ENCODE measurements at places on chromosomes 4 and X. TPM values are rescaled to one million over a fixed set of nuclear protein-coding genes. Genes with fewer than 3 reads are reported as not detected.
A peak's percentile ranks its signal among the peaks of the same experiment; 100 is the strongest.

GRCh38 chr4:162274354-162274753 is 110.6 kb upstream of the FSTL5 start:
- DNase-seq: peak; percentile 0

DNA sequence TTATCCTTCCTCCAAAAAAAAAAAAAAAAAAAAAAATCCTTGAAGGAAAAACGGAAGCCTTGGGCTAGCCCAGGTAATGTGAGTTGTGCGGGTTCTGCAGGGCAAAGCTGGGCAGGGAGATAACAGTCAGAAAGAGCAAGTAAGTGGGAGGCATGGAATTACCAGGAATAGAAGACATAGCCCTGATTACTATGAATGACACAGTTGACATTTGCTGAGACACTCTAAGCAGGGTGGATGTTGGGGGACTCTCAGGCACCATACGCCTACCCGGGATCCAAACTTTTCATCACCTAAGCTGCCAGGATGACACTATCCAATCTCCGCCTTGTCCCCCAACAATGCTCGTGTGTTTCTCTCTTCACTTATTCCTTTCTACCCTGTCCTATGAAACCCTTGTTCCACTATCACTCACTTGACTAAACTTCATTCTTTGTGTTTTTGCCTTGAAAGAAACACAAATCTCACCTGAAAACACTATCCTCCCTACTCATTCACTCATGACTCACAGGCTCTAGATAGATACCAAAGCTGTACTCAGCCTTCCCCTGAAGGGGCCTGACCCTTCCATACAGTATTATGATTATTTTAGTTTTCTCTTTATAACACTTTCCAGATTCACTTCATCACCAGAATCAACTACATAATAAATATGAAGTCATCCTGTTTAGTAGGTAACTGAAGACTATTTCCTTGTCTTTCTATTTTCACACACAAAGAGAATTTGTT is 158.4 kb downstream of the INPP4B start:
- DNase-seq: no peak

GRCh38 chrX:148933881-148934280 is 433.5 kb downstream of the AFF2 start:
- no peak for DNase-seq

DNA sequence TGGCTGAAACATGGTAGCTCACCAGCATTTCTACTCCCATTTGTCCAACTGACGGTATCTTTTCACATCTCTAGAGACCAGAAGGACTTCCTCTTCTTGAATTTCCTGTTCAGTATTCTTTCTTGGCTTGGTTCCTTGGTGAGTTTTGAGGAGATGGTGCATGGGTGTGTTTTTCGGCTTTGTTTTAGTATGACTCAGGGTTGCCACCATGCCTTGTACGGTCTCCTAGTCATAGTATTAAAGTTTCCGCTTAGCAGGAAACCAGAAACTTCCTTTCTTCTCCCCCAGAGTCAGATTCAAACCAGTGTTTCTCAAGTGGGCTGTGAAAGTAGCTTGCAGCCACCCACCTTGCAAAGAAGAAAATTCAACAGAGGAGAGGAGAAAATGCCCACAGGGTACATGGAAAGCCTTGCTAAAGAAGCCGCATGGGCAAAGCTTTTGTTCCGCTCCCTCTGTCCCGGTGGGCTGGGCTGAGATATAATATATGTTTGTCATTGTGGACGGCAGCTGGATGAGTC is 5.7 kb downstream of the CD99 start:
- DNase-seq: peak; percentile 79

DNA sequence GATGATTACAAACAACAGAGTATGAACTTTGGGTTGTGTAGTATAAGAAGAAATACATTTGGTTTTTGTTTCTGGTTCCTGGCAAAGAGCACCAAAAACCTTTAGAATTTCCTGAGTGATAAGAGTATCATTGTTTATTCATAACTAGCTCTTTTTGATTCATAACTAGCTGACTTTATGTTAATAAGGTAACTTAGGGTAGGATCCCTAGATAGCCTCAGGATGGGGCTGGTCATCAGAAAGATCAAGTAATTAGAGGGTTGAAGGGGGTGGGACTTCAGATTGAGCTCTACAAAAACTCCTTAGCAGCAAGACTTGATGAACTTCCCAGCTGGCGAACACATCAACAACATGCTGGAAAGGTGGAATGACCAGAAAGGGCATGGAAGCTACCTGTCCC is 166.5 kb downstream of the SCFD2 start:
- DNase-seq: no peak

DNA sequence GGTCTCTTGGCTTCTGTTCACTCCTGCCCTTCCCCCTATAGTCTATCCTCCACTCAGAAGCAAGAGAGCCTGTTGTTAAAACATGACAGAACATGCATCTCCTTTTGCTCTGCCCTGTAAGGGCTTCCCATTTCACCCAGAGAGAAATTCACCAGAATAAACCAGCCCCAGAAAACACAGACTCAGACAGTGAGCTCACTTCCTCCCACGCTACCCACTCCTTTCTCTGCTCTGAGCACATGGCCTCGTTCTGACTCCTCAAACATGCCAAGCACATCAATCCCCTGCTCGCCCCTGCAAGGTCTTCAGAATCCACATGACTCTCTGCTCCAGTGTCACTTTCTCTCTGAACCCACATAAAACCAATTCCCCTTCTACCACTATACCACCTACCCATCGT is 50.4 kb downstream of the MID1 start:
- peak; percentile 35 for DNase-seq

DNA sequence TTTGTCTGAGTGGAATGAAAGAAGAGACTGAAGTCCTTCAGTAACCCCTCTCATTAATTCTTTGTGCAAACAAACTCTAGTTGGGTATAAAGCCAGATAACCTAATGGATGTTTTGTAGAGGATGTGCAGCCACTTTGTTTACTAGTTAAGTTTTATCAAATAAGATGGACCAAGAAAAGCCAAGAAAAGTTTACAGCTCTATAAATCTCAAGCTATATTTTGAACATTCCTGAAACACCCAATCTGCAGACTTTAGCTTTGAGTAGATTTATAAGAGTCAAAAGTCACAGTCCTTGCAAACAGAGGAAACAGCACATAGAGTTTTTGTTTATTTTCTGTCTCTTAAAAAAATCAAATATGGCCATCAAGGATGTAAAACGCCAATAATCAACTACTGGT is 452.9 kb downstream of the SPRY1 start:
- no peak for DNase-seq

DNA sequence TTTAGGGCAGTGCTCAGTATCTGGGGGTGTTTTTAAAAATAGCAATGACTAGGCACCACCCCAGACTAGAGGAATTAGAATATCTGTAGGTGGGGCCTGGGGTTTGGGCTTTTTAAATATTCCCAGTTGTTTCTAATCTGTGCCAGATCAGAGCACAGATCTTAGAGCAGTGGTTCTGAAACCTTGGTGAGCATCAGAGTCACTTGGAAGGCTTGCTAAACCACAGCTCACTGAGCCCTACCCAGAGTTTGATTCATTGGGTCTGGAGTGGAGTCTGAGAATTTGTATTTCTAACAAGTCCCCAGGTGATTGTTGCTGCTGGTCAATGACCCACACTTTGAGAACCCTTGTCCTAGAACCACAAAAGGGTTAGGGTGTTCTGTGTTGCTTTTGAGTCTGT is 16.7 kb downstream of the HADH start:
- DNase-seq: no peak

DNA sequence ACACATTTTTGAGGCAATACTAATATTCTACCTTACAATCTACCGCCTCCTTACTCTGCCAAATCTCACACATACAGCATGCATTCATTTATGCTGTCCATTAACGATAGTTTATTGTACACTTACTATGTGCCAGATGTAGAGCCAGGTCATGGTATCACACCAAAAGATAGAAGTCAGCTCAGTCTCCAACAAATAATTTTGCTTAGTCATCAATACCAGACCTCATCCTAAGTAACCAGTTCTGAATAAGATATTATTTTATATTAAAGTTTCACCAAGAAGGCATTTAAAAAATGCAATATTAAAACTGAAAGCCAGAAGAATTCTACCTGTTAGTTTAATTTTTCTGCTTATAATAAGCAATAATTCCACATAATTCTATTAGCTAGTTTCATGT is 60.6 kb upstream of the TTC29 start:
- DNase-seq: no peak

GRCh38 chrX:108347800-108348199 is 90.4 kb downstream of the COL4A6 start:
- no peak for DNase-seq

- no peak for DNase-seq
Observed at GRCh38 chr4:25320336-25320735, 7.8 kb downstream of the ZCCHC4 start.

DNA sequence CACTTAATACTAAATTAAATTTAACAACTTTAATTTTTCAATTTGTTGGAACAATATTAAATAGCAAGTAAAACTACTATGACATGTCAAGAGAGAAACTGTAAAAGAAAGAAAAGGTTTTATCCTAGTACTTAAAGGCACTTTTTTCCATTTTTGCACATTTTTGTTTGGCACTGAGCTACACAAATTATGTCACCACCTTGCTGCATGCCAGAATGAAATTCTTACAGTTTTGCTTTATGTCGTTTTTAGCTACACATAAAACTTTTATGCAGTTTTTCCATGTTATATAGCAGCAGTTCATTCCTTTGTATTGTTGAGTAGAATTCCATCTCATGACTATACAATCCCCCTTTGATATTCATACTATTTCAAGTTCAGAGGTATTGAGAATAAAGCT is 99.1 kb upstream of the RXFP1 start:
- no peak for DNase-seq

- no peak for DNase-seq
Observed at GRCh38 chrX:15977644-15978043, 123.0 kb upstream of the AP1S2 start.

GRCh38 chr4:174549721-174550120 is 27.4 kb upstream of the HPGD start:
- DNase-seq: no peak

DNA sequence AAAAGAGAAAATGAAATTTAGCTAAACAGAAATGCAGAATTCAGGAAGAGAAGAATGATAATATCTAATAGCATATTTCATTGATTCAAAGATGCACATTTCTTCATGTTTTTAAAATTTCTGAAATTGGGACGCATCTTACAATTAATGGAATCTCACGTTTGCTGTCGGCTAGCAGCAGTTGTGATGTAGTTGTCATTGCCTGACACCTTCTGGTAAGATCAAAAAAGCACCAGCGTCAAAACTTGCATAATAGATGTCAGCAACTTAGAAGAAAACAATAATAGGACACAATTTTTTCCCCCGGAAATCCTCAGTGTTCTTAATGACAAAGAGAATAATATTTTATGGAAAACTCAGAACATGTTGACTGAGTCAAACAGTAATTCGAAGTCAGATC is 29.8 kb upstream of the SLC7A3 start:
- DNase-seq: no peak

DNA sequence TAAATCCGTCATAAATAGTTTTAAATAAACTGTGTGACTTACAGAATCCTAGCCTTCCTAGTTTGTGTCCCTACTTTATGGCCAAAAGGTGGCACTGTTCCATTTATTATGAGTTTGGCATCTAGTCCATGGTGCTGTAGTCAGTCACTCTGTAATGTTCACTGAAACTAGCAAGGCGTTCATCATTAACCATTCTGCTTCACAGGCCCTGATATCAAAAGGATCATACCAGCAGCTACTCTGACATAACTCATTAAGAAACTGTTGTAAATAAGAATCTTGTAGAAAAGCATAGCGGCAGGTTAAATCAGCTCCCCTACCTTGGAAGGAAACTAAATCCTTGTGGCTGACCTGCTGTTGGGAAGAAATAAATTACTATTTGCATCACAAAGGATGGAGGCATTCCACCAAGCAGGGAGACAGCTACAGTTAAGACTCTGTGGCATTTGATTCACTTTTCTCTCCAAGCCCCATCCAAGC is 919.6 kb upstream of the DIAPH2 start:
- DNase-seq: no peak

GRCh38 chr4:155450676-155451075 is 73.9 kb upstream of the MAP9 start:
- DNase-seq: no peak

- no peak for DNase-seq
Observed at GRCh38 chrX:71103110-71103983, 3.2 kb downstream of the CXorf65 start.

GRCh38 chr4:111979921-111980320 is 165.3 kb upstream of the FAM241A start:
- no peak for DNase-seq

DNA sequence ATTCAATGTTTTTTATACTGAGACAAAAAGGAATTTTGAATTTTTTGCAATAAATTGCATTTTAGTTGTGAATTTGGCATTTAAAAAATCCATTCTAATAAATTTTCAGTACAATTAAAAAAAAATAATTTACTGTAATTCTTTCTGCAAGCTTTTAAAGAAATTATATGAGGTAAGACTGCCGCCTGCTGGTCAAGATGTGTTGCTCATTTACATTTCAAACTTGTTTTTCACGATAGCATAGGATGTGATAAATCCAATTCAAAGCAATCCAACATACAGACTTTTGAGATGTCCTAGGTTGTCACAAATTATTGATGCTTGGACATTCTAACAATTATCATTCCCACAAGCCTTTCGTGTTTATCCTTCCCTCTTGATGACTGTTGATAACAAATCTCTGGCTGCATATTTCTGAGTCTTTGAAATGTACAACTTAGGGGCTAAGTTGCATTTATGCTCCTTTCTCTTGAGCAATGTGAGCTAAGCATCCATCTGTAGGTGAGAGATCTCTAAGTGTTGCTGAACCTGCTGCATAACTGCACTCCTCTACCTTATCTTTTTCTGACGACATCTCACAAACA is 21.7 kb upstream of the MFAP3L start:
- DNase-seq: peak; percentile 27

DNA sequence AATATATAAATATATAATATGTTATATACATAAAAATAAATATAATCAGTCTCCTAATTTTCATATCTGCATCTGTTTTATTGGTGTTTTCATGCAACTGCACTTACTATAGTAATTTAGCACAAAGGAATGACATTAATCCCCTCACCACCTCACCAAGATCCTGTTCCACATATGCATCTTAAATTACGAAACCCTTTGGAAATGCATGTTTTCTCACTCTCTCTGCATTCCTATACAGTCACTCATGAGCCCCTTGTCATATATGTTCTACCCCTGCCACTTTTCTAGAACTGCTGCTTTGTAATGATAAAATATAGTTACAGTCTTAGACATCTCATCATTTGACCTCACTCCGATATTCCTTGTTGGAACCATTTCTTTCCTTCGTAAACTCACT is 728.7 kb upstream of the SLIT2 start:
- no peak for DNase-seq

The ZBED1 gene
- total RNA-seq: 12.3 TPM

The LRCH2 gene
- 2.8 TPM for total RNA-seq

The TCEAL2 gene
- total RNA-seq: 9.1 TPM

The PDE6B gene
- 4.2 TPM for total RNA-seq

The MAGEA11 gene
- total RNA-seq: 48.3 TPM

The CPZ gene
- 0.83 TPM for total RNA-seq

The MAGEA3 gene
- 116 TPM for total RNA-seq
